ENCODE measurements at places on chromosomes 5 and 9.

- DNase-seq = no peak
These were observed 65.7 kb upstream of the SYK start for GRCh38 chr9:90735952-90736351.

GRCh38 chr5:152246401-152246800 is 158.7 kb downstream of the NMUR2 start:
- no peak for DNase-seq

DNA sequence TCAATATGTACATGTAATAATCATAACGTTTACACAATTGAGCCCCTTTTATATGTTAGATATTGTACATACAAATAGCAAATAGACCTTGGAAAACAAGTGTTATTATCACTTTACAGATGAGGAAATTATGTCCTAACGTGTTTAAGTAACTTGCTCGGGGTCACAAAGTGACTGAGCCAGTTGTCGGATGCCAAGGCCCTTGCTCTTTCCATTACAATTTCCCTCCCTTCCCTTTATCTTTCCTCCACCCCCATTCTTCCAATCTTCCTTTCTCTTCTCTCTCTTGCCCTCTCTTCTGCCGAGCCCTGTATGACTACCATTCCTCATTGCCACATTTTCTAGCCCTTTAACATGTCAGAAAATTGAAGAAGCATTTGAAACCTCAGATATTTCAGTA is 34.4 kb upstream of the RAD23B start:
- no peak for DNase-seq

- DNase-seq = no peak
These were observed 72.0 kb downstream of the SEMA6A start for GRCh38 chr5:116502616-116503015.

DNA sequence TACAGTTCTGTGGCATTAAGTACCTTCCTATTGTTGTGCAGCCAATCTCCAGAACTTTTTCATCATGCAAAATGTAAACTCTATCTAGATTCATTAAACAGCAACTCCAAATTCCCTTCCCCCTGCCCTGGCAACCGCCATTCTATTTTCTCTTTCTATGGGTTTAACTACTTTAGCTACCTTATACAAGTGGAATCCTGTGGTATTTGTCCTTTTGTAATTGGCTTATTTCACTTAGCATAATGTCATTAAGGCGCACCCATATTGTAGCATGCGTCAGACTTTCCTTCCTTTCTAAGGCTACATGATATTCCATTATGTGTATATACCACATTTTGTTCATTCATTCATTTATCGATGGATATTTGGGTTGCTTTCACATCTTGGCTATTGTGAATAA is 142.4 kb downstream of the CAAP1 start:
- DNase-seq = no peak

DNA sequence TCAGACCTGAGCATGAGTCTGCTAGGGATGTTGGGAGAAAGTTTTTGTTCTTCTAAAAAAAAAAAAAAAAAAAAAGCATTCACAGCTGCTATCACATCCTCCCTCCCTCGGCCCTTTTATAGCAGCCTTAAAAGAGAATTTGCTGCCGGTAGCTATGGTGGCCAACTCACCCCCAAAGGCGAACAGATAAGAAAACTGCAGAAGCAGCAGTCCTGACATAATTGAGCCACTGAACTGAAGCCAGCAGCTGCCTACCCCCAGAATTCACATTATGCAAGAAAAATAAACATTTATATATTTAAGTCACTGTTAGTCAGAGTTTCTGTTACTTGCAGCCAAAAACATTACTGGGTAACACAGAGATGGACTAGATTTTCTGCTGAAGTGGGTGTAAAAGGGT is 124.3 kb upstream of the SMARCA2 start:
- DNase-seq = no peak

GRCh38 chr5:90017239-90017638 is 392.3 kb downstream of the CETN3 start:
- no peak for DNase-seq

DNA sequence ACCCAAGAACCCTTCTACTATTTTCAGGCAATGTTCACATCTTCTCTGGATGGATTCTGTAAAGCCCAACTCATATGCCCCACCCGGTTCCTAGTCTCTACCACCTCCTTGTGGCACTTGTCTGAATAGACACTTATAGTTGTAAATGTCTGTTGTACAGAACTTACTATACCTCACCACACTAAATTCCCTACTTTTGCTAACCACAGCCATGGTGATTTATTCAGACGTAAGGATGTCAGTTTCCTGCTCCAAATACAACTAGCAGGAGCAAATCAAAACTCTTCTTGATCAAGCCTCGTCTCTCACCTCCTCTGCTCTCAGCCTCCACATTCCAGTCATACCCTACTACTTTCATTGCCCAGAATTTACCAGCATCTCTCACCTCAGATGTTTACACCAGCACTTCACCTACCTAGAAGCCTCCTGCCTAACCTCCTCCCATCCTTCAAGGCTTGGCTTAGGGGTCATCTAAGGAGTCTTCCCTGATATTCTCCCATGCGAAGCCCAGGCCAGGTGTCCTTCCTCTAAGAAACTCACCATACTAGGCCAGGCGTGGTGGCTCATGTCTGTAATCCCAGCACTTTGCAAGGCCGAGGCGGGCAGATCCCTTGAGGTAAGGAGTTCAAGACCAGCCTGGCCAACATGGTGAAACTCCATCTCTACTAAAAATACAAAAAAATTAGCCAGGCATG is 75.5 kb downstream of the MAPKAP1 start:
- no peak for DNase-seq

- no peak for DNase-seq
These were observed 132.4 kb upstream of the FTMT start for GRCh38 chr5:121719255-121719654.

- no peak for DNase-seq
These were observed 17.8 kb downstream of the SNX24 start for GRCh38 chr5:122863240-122863639.

DNA sequence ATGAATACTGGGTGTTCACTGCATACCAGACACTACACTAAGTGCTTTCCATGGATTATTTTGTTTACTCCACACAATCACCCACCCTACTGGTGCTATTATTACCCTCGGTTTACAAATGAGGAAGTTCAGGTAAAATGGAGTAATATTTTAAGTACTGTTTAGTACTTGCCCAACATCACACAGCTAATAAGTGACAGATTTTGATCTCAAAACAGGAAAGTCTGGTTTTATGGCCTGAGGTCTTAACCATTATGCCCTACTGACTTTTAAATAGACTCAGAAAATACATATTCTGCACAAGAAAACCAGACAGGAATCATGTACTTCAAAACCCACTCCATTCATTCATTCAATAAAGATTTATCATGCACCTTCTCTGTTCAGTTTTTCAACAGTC is 431.0 kb upstream of the TLE4 start:
- no peak for DNase-seq

DNA sequence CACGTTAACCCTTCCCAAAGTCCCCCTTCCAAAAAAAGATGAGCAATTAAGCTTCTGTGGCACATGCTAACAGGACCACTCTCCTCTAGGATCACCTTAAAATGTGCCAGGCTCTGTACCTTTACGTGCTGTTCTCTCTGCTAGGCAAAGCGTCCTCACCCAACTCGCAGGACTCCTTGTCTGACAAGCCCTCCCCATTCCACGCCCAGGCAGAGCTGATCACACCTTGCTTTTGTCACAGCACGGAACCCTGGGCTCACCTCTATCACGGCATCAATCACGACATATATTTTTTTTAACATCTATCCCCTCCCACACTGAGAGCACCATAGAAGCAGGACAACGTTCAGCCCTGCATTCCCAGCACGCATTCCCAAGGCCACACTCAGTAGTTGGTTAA is 47.1 kb downstream of the CDK5RAP2 start:
- no peak for DNase-seq

GRCh38 chr5:8184455-8185063 is 315.6 kb downstream of the MTRR start:
- DNase-seq = no peak

- DNase-seq = no peak
These were observed 3.1 kb upstream of the IL7R start for GRCh38 chr5:35853631-35854030.

GRCh38 chr5:38548064-38548759 is 8.2 kb downstream of the LIFR start:
- DNase-seq = no peak

GRCh38 chr9:98485706-98486105 is 223.0 kb downstream of the GABBR2 start:
- DNase-seq = no peak

DNA sequence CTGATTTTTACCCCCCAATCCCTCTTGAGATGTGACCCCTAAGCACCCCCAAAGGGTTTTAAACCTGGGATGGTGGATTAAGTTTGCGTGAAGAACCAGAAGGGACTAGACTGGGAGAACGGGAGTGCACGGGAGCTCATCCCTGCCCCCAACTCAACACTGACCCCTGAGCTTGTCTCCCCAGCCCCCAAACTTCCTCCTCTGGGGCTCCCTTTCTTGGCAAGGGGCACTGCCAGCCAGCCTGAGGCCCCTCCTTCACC is 5.0 kb upstream of the SET start:
- no peak for DNase-seq
